ENCODE measurements at places on chromosomes 16 and 17.

GRCh38 chr17:33725675-33726271 lies 432.7 kb upstream of the ASIC2 start:
- DNase-seq: peak; percentile 2

- DNase-seq: no peak
Observed at GRCh38 chr16:58426966-58427365, 34.7 kb downstream of the GINS3 start.

- no peak for DNase-seq
Observed at GRCh38 chr16:31561426-31562233, 33.9 kb downstream of the AHSP start.

- no peak for DNase-seq
Observed at GRCh38 chr17:78418326-78419026, 40.0 kb downstream of the PGS1 start.

DNA sequence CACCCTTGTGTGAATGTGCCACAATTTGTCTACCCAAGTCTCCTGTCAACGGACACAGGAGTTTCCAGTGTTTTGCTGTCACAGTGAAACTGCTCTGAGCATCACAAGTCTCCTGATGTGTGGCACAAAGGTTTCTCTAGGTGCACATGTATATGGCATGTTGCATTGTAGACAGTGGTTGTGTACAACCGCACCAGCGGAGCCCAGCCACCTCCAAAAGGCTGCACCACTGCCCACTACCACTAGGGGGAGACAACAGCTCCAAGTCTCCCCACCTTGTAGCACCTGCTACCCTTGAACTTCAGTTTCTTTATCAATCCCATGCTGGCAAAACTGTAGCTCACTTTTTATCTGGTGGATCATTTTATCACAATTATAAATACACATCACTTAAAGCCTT lies 95.5 kb upstream of the ZNF469 start:
- peak; percentile 21 for DNase-seq

- DNase-seq: no peak
Observed at GRCh38 chr17:69997332-69997731, 77.7 kb upstream of the KCNJ16 start.

- no peak for DNase-seq
Observed at GRCh38 chr17:39352511-39352910, 48.9 kb downstream of the FBXL20 start.

DNA sequence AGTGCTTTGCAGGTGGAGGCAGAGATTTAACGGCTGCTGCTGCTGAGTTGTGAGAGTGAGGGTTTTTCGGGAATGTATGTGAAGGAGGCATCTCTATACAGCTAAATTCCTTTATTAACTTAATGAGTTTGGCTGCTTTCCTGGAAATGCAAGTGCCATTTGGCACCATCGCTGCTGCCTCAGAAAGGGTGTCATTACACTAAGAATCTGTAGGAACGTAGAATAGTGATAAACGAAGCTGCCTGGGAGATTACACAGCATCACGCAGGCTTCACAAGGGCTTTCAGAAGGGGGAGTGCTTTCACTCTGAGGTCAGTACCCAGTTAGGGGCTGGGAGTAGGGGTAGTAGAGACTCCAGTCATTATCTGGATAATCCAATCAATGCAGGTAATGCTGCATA lies 14.1 kb upstream of the NLRP1 start:
- no peak for DNase-seq

GRCh38 chr16:69535123-69536050 lies 30.4 kb upstream of the NFAT5 start:
- no peak for DNase-seq

- DNase-seq: peak; percentile 71
Observed at GRCh38 chr17:42067371-42068091, 17.1 kb upstream of the C17orf113 start.

GRCh38 chr17:41962768-41963434 lies 3.7 kb upstream of the CNP start:
- DNase-seq: peak; percentile 64

DNA sequence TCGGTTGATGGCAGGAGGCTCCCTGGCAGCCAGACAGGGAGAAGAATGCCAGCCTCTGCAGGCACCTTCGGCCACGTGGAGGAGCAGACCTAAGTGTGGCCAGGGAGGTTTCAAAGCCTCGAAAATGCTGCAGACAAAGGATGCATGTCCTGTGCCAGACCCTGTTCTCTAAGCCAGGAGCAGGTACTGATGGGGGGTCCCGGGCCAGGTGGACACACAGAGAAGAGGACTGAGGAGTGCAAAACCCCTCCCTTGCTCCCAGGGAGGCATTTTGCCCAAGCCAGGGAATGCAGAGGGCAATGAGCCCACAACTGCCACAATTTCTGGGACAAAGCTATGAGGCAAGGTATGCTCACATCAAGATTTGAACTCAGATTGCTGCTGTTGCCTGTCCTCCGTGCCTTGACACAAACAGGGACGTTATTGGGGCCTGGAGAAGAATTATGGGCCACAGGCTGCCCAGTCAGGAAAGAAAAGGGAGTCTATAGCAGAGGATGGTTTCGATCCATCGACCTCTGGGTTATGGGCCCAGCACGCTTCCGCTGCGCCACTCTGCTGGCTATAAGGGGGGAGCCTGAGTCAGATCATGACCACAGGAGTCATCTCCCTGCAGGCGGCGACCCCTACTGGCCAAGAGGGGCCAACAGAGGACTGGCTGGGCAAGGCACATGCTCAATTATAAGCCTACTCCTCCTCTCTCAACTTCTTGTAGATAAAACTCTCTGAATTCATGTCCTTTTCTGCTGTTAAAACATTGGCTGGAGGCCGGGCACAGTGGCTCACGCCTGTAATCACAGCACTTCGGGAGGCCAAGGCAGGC lies 25.1 kb upstream of the FOXK2 start:
- peak; percentile 84 for DNase-seq

DNA sequence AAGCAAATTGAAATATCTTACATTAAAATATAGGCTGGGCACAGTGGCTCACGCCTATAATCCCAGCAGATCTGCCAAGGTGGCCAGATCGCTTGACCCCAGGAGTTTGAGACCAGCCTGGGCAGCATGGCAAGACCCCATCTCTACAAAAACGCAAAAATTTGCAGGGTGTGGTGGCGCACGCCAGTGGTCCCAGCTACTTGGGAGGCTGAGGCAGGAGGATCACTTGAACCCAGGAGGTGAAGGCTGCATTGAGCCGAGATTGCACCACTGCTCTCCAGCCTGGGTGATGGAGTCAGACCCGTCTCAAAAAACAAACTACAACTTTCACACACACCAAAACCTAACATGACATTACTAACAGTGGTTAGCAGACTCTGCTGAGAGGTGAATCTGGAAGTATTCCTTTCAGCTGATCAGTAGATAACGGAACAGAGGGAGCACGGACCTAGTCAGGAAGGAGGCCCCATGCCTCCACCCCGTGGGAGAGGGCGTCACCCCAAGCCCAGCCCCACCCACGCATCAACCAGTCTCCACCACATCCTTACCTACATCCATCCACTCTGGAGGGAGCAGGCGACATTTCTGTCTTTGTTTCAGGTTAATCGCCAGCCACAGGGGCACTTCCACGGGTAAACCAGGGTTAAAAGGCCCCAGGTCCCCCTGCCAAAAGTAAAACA lies 1.7 kb downstream of the GINS2 start:
- DNase-seq: peak; percentile 29

DNA sequence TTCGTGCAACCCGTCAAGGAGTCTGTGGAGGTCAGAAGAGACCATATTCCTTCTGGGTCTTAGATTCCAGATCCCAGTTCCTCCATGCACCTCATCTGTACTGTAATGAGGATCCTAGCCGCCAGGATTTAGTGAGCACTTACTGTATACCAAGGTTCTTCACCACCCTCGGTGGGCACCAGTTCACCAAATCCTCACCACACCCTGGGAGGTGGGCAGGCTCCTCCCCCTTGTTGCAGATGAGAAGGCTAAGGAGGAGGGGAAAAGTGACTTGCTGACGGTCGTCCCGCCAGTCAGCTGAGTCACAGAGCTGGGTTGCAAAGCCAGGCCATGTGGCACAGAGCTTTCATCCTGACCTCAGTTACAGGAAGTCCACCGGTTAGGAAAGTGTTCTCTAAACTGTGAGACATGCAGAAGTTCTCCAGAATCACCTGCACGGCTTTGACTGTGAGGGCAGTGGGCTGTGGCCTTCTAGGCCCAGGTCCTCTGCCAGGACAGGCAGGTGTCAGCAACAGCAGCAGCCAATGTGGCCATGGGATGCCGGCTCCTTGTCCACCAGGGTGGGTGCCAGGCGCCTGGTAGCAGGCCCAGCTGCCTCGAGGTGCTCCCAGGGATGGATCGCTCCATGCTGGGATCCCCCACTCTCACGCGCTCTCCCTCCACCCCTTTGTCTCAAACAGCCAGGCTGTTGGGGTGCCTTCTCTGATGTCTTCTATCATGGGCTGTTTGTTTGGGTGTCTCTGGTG lies 240.3 kb upstream of the GSE1 start:
- DNase-seq: peak; percentile 23

- DNase-seq: no peak
Observed at GRCh38 chr16:84603140-84603816, 14.6 kb downstream of the COTL1 start.

DNA sequence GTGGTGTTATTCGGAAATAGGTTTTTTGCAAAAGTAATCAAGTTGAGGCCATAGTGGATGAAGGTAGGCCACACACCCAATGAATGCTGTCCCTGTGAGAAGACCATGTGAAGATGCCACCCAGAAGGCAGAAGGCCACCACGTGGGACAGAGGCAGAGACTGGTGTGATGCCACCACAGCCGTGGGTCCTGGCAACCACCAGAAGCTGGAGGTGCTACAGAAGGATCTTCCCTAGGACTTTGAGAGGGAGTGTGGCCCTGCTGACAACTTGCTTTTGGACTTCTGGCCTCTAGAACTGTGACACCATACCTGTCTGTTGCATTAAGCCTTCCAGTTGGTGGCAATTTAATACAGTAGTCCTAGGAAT lies 49.3 kb downstream of the RMI2 start:
- DNase-seq: no peak

DNA sequence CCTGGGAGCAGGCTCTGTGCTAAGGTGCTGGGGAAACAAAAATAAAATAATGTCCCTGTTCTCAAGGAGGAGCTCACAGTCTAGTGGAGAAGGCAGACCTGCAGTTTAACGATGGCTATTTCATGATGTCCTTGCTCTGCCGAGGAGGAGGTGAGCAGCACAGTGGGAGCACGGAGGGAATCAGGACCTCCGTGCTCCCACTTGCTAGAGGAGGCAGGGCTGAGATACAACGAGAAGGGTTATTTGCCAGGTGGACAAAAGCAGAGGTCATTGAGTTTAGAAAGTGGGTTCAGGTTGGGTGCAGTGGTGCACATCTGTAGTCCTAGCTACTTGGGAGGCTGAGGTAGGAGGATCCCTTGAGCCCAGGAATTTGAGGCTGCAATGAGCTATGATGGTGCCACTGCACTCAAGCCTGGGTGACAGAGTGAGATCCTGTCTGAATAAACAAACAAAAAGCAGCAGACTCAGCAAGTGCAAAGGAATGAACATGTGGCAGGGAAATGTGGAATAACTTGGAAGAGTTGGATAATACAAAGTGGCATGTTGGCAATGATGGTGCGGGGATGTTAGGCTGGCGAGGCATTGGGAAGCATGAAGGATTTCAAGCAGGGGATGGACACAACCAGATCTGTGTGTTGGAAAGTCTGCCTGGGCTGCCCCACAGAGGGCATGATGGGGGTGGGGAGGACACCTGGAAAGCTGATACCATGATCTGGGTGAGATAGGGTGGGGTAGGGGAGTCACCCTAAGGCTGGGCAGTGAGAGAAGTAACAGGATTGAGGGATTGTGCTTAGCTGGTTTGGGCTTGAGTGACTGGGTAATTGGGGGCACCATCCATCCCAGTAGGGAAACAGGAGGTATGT lies 12.8 kb upstream of the TNS4 start:
- DNase-seq: no peak

DNA sequence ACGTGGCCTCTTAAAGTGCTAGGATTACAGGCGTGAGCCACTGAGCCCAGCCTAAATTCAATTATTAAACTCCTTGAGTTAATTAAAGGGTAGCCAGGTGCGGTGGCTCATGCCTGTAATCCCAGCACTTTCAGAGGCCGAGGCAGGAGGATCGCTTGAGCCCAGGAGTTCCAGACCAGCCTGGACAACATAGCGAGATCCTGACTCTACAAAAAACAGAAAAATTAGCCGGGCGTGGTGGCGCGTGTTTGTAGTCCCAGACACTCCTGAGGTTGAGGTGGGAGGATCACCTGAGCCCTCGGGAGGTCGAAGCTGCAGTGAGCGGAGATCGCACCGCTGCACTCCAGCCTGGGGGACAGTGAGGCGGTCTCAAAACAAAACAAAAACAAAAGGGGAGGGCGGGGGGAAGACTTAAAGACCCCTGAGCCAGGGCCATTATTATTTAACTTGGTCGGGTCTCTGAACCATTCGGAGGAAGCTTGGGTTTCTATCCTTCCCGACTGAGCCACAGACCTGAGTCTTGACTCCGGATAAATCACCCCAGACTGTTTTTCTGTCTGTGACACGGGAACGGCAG lies 19.5 kb downstream of the BCL7C start:
- DNase-seq: no peak

DNA sequence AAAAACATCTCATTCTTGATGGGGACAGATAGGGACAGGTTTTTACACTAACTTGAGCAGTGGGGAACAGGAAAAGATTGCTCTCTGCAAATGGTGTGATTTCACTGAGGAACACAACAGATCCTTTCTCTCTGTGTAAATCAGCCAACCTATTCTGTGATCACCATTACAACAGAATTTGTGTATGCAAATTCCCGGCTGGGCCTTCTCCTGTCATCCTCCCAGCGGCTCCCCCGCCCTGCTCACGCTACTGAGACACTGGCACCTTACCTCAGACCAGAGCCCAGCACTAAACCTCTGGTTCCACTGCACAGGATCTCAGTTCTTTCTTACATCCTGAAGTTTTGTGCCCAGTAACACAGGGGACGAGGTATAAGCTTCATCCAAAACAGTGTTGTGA lies 97.0 kb upstream of the FA2H start:
- DNase-seq: no peak

- DNase-seq: no peak
Observed at GRCh38 chr16:65406933-65407332, 285.1 kb upstream of the CDH11 start.

DNA sequence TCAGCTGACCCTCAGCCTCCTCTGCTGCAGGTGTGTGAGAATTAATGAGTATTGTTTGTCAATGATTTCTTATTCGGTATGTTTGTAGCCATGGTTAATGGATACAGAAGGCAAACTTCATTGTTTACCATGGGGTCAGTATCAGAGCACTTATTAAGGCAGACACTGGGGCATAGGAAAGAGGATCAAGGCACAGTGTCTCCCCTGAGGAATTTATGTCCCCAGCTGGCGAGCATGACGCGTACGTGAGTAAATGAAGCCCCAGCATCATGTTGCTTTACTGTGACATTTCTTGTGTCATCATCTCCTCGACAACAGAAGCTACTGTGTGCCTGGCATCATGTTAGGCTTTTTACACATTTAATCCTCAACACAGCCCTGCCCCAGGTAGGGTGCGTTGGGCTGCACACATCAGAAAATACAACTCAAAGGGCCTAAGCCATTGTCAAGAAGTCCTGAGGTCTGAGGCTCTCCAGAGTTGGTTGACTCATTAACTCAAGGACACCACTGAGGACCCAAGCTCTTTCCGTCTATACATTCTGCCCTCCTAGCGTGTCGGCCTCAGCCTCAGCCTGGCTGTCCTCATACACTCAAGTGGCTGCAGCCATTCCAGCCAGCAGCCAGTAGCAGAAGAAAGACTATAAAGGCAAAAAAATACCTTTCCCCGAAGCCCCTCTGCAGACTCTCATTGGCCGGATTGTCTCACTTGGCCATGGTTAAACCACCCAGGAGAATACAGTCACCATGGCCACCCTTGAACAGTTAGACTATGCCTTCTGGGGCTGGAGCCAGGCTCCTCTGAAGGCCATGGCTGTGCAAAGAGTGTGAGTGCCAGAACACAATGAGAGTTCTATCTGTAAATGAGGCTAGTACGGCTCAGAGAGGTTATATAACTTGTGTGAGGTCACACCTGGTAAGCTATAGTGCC lies 13.9 kb upstream of the ZCCHC14 start:
- no peak for DNase-seq

- DNase-seq: no peak
Observed at GRCh38 chr16:67248073-67248400, 742 bp upstream of the SLC9A5 start.

All from stimulated activated CD8-positive, alpha-beta memory T cell treated with anti-CD3 and anti-CD28 coated beads, Interleukin-2, amount 100 ng/mL, for 48 hours (primary cell).